ENCODE measurements at places on chromosomes 3 and 15.

DNA sequence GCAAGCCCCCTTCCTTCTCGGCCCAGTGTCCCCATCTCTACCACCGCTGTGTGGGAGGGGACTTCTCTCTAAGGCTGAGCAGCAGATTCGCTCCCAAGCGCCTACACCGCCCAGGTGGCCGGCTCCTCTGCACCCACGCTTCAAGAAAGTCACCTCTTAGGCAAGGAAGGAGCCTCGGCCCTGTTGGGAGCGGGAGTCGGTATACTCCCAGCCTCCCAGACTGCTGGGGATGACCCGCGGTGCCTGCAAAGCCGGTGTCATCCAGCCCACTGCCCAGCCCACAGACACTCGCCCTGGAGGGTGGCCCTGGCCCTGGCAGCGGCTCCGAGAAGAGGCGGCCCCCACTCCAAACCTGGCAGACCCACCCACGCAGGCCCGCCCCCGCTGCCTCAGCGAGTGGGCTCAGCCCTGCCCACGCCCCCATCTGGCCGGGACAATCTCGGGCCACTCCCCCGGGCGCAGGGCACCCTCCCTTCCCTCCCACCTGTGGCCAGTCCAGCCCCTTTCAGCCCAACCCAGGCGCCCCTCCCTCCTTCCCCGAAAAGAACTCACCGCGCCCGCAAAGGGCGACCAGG lies 396 bp downstream of the CHRNB4 start:
- H3K4me1 ChIP-seq: peaks cover 8% of the 10 kb centered on the region
- no peak overlapping the region for H3K27ac ChIP-seq
- H3K27me3 ChIP-seq: peaks cover 15% of the 10 kb centered on the region
- no peaks in the 10 kb centered on the region for H3K36me3 ChIP-seq

GRCh38 chr3:25027650-25028049 lies 400.4 kb upstream of the RARB start:
- H3K27me3 ChIP-seq: no peaks in the 10 kb centered on the region
- no peak overlapping the region for H3K4me3 ChIP-seq
- no peaks in the 10 kb centered on the region for H3K36me3 ChIP-seq
- no peak overlapping the region for H3K27ac ChIP-seq

DNA sequence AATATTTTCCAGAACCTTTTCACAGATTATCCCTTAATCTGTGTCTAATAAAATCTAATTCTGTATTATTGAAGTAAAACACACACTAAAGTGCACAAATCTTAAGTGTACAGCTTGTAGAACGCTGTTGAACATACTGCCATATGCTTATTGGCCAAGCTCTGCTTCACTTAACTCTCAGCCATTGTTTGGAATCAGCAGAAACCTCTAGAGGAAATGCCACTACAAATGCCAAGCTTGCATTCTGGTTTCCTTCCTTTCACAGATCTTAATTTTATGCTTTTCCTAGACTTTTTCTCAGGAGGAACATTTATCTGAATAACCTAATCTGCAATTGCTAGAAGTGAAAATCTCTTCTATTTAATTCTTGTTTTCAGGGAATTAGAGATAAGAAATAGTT lies 10.1 kb downstream of the MNS1 start:
- no peak overlapping the region for H3K4me3 ChIP-seq
- H3K27me3 ChIP-seq: no peaks in the 10 kb centered on the region
- no peaks in the 10 kb centered on the region for H3K4me1 ChIP-seq
- H3K27ac ChIP-seq: no peak overlapping the region
- DNase-seq: no peak
- no peaks in the 10 kb centered on the region for H3K36me3 ChIP-seq

GRCh38 chr3:29557186-29557585 lies 276.3 kb downstream of the RBMS3 start:
- H3K4me1 ChIP-seq: no peaks in the 10 kb centered on the region
- no peaks in the 10 kb centered on the region for H3K27me3 ChIP-seq
- H3K27ac ChIP-seq: no peak overlapping the region
- no peak overlapping the region for H3K4me3 ChIP-seq
- DNase-seq: no peak

DNA sequence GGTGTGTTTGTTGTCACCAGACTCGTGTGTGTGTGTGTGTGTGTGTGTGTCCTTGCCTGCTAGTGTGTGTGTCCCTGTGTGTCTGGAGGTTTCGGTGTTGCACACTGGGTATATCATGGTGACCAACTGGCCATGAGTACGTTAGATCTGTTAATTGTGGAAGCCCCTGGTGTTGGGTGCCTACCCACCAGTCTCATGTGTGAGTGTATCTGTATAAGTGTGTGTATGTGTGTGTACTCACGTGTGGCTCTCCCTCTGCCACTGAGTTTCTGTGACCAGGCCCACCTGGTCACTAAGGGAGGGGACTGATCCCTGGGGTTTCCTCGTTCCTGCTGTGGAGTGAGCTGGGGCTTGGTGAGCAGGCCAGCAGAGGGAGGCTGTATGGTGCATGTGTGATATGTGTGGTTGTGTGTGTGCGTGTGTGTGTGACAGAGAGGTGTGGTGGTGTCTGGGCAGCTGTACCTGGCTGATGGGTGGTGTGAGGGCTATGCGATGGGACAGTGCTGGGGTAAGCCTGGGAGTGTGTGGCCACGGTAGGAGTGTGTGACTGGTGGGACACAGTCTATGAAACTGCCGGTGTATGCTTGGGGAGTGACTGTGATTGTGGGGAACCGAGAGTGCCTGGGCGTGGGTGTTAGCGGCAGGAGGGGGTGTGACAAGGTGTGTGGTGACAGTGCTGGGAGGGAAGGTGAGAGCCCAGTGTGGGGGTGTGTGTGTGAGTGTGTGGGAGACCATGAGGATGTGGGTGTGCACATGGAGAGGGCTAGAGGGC lies 1.8 kb downstream of the PRKCD start:
- peaks cover 19% of the 10 kb centered on the region for H3K4me1 ChIP-seq
- no peaks in the 10 kb centered on the region for H3K36me3 ChIP-seq
- H3K4me3 ChIP-seq: peak overlapping the region; percentile 72
- no peak for DNase-seq

GRCh38 chr3:153752405-153753027 lies 368.7 kb upstream of the ARHGEF26 start:
- no peak for DNase-seq
- H3K27me3 ChIP-seq: no peaks in the 10 kb centered on the region
- no peaks in the 10 kb centered on the region for H3K36me3 ChIP-seq
- H3K27ac ChIP-seq: no peak overlapping the region
- H3K4me3 ChIP-seq: no peak overlapping the region
- H3K4me1 ChIP-seq: no peaks in the 10 kb centered on the region

DNA sequence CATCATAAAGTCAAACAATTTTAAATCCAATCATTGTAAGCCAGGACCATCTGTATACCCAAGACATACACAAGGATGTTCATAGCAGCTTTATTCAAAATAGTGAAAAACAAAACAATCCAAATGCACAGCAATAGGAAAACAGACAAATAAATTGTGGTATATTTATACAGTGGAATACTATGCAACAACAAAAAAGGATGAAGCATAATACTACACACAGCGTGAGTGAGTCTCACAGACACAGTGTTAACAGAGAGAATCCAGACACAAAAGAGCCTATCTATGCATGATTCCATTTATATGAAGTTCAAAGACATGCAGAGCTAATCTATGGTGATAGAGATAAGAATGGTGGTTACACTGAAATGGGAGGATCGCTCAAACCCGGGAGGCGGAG lies 5.6 kb upstream of the MUC20 start:
- DNase-seq: no peak
- H3K36me3 ChIP-seq: peaks cover 28% of the 10 kb centered on the region
- peaks cover 11% of the 10 kb centered on the region for H3K4me1 ChIP-seq
- no peak overlapping the region for H3K4me3 ChIP-seq
- no peaks in the 10 kb centered on the region for H3K27me3 ChIP-seq
- peak overlapping the region; percentile 58 for H3K27ac ChIP-seq

- no peaks in the 10 kb centered on the region for H3K27me3 ChIP-seq
- H3K27ac ChIP-seq: no peak overlapping the region
- DNase-seq: no peak
Measured at GRCh38 chr15:82132096-82132495, 86.3 kb upstream of the MEX3B start.

DNA sequence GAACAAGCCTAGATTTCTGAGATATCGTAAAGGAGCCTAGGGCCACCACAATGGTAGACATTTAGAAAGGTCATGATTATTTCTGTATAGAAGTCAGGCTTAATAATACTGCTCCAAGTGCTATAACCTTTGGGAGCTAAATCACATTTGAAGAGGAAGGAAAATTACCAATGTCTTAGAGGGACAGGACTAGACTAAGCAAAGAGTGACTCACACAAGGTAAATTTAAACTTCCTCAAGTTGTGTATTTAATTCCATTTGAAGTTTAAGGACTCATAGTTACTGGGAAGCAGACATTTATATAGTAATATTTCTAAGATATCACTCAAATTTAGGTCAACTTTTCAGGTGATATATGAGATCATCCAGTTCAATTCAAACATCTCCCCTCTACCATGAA lies 227.6 kb upstream of the MME start:
- H3K4me3 ChIP-seq: no peak overlapping the region
- DNase-seq: no peak
- H3K27ac ChIP-seq: no peak overlapping the region
- H3K36me3 ChIP-seq: no peaks in the 10 kb centered on the region
- no peaks in the 10 kb centered on the region for H3K27me3 ChIP-seq

DNA sequence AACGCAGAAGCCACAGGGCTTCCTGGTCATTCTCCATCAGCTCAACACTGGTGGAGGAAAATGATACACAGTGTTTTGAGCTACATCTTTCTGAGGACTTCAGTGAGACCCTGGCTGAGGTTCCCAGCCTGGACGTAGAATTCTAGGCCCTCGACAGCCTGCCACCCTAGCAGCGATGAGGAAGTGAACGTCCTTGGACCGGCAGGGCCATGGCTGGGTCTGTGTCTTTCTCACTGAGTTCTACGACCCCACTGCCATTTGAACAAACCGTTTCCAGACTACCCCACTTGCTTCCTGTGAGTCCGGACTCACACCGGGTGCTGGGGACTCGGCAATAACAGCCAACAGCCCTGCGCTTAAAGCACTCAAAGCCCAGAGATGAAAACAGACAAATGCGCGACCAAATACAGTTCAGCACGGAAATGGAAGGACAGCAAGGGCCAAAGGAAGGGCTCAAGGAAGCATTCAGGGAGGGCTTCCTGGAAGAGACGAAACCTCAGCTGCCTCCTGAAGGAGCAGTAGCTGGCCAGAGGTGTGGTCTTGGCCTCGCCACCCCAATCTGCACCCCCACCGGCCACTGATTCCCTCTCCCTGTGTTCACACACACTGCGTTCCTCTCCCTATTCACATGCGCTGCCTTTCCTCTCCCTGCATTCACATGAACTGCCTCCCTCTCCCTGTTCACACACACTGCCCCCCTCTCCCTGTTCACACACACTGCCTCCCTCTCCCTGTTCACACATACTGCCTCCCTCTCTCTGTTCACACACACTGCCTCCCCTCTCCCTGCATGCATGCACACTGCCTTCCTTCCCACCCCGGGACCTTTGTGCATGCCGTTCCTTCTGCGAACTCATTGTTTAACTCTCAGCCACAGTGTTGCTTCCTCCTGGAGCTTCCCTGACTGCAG lies 136.3 kb upstream of the PRR20G start:
- no peak overlapping the region for H3K27ac ChIP-seq
- no peaks in the 10 kb centered on the region for H3K27me3 ChIP-seq
- no peaks in the 10 kb centered on the region for H3K36me3 ChIP-seq
- no peaks in the 10 kb centered on the region for H3K4me1 ChIP-seq

DNA sequence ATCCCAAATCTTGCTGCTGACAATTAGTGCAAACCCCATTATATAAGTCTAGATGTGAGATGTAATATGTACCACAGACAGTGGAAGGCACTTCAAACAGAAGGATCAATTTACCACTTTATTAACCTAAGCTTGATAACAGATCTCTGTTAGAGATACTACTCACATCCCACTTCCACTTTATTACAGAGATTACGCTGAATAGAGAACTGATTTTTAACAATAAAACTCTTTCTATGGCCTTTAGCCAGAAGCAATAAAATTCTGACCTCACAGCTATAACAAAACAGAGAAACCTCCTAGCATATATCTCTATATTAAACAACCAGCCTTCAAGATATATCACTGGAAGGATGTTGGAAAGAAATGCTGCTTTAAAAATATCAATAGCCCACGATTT lies 517.7 kb downstream of the MAGI1 start:
- H3K4me3 ChIP-seq: no peak overlapping the region
- H3K27ac ChIP-seq: no peak overlapping the region
- H3K27me3 ChIP-seq: no peaks in the 10 kb centered on the region

DNA sequence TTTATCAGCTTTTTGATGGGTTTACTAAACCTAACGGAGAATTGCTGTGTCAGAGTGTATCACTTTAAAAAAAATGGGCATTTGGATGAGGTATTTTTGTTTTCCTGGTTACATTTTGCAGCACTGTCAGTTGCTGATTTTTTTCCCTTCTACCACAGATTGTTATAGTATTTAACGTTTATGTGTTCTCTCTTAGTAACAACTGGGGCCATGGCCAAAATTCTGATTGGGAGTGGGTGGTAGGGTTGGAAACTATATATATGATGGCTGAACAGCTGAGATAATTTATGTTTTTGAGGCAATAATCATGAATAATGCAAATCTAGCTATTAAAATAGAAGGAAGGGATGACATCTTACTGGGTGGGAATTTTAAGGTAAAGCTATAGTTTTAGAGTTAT lies 229.4 kb upstream of the SUCLG2 start:
- H3K27ac ChIP-seq: no peak overlapping the region
- H3K27me3 ChIP-seq: no peaks in the 10 kb centered on the region
- no peaks in the 10 kb centered on the region for H3K36me3 ChIP-seq
- no peak for DNase-seq
- no peak overlapping the region for H3K4me3 ChIP-seq
- H3K4me1 ChIP-seq: no peaks in the 10 kb centered on the region

DNA sequence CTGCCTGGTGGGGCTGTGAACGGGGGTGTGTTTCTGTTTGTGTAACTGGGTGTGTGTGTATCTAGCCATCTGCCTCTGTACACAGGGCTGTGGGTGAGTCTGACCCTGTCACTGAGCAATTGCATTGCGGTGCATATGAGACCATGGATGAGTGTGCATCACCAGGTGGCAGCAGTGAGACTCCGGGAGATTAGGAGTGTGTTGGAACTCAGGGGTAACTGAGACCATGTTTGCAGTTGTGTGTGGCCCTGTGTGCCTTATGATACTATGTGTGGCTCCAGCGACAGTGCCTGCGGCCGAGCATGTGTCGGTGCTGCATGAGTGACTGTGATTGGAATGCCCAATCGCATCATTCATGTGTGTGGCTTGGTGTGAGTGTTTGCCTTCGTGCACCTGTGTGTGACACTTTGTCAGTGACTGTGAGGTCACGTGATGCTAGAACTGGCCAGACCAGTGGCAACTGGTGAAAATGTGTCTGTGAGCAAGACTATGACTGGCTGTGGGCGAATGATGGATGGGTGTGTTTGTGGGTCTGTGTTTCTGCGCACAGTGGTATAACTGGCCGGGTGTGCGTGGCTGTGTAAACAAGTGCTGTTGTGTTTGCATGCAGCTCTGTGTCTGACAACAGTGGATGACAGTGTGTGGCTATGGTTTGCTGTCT lies 14.0 kb downstream of the VILL start:
- H3K27me3 ChIP-seq: no peaks in the 10 kb centered on the region
- H3K4me3 ChIP-seq: no peak overlapping the region
- no peaks in the 10 kb centered on the region for H3K36me3 ChIP-seq
- DNase-seq: peak; percentile 73
